HS-5 (cell line): ENCODE measurements at places on chromosomes 16 and 17.

DNA sequence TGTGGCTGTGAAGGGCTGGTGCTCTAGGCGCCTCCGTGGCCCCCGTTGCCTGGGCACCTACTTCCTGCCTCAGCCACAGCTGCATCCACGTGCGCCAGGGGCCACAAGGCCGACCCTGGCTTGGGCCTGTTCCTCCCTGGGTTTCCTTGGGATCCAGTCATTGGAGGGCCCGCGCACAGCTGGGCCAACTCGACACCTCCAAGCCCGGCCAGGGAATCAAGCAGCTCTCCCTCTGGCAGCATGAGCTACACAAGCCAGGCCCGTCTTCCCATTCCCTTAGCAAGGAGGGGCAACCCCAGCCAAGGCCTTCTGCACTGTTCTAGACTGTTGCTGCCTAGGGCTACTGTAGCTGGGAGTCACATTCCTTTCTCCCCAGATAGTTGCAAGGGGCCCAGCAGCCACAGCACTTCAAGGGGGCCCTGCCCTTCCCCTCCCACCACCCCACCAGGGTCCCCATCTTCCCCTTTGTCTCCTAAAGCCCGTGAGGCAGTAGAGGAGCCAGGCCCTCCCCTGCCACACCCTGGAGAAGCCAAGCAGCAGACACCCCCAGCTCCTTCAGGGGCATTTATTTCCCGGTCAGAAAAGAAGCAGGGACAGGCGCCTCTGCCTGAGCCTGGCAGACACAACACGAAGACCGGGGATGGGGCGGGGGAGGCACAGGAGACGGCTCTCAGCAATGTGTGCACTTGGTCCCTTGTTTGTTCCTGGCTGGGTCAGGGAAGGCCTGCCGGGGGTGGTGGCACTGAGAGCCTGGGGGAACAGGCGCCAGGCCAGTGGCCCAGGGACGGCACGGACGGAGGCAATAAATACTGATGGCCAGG, 3.8 kb downstream of the ARHGDIA start:
- DNase-seq, result no peak

DNA sequence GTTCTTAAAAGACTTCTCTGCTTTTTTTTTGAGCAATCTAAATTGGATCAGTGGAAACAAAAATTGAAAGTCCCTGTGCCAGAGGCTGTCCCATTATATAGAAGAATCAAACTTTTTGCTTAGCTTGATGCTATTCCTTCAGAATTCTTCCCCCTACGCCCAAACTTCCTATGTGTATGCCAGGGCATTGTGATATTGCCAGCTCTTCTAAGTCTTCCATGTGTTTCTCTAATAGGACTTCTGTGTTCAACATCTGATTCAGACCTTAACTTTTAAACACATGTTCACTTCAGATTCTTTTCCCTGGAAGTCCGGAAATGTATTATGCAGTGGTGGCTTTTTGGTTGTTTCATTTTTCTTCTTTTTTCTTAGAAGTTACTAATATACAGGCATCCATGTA, 18.7 kb downstream of the PTRH2 start:
- DNase-seq, result no peak

DNA sequence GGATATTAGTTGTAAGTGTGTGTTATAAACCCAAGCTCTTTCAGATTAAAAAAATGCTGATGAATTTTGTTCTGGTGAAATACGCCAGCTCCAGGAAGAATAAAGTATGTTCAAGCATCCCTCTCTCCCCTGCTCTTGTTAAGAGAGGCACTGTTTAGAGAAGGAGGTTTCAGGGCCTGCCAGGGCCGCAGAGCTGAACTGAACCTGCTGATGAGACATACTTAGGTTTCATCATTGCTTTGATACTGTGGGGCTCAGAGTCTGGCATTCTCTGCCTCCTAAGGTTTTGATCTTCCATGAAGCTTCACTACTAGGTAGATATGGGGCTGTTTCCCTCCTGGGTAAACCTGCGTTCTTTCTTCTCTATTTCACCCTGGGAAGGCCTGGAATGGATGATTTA, 175.3 kb upstream of the FAM20A start:
- DNase-seq, result no peak

GRCh38 chr16:52906281-52906680, 146.4 kb downstream of the CHD9NB start:
- DNase-seq, result no peak

- DNase-seq, result no peak
These were observed 149.7 kb downstream of the HAPSTR1 start for GRCh38 chr16:9241177-9241576.
